Mammary microvascular endothelial cell (primary cell): ENCODE measurements at places on chromosomes 6 and 20. TPM values are rescaled to one million over a fixed set of nuclear protein-coding genes. Genes with fewer than 3 reads are reported as not detected.

The SH3BGRL2 gene
- total RNA-seq, result 23.8 and 27.3 TPM in 2 replicates

The ATP6V1G2 gene
- total RNA-seq, result 0.07 and 0.39 TPM in 2 replicates

The NFATC2 gene
- 9.4 and 10.7 TPM in 2 replicates for total RNA-seq

The CAGE1 gene
- total RNA-seq, result not detected in 2 replicates

The NKAIN4 gene
- not detected in 2 replicates for total RNA-seq

The C20orf144 gene
- total RNA-seq, result 0.05 TPM in 1 of 2 replicates, not detected in the other

The EPPIN gene
- total RNA-seq, result not detected in 2 replicates

The TMEM217 gene
- 7.8 and 10.1 TPM in 2 replicates for total RNA-seq

The CTSZ gene
- total RNA-seq, result 180 and 216 TPM in 2 replicates
